ENCODE measurements at places on chromosomes 5 and 9.

DNA sequence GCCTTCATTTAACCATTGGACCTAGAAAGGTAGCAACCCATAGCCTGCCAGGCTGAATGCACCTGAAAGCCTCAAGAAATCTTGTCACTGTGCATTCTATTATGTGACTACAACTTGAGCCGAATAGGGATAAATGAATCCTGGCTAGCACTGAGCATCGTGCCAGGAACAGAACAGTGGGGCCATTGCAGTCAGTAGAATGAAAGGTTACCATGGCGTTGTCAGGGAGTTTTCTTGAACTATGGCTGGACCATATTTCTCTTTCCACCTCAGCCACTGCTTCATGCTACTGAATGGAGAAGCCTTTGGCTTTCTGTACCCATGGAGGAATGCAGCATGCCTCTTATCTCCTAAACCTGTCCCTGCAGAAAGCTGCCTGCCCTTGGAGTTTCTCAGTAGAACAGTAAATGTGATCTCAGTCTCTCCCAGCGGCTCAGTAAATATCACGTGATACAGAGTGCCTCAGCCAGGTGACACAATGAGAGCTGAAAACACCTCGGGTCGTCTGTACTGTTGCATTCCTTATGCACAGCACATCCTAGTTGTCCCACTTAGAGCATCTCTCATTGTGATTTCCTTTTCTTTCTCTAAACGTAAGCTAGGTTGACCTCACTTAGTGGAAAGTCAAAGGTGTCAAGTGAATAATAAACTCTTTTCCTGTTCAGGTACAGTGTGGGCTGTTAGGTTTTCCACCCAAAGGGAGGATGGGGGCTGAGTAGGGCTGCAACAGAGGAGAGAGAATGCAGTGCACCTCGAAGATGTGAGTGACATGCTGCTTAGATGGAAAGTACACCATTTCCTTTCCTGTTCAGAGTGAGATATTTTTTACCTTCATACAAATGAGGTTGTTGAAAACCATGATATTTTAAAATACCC lies 115.3 kb downstream of the MACIR start:
- no peak for DNase-seq

DNA sequence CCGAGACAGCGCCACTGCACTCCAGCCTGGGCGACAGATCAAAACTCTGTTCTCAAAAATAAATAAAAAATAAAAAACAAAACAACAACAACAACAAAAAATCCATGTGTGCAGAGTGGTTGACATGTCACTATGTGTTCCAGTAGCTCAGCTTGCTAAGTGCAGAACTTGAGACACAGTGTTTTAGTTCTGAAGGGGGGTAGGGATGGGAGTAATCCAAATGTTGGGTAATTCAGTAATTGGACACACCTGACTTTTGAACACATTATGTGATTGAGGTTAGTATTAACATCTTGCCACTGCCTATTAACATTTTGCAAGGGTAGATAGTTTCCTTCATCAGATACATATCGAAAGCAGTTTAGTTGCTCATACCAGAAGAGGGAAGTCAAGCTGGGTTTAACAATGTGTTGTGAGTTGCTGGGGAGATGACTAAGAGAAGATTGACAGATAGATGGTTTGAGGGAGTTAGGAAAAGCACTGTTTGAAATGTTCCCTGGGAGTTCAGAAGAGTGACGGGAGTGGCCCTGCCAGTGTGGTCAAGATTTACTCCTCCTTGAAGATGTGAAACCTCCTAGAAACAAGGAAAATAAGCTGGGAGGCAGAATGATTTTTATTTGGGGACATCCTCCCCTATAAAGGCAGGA lies 928 bp downstream of the HACD4 start:
- peak; percentile 14 for DNase-seq

DNA sequence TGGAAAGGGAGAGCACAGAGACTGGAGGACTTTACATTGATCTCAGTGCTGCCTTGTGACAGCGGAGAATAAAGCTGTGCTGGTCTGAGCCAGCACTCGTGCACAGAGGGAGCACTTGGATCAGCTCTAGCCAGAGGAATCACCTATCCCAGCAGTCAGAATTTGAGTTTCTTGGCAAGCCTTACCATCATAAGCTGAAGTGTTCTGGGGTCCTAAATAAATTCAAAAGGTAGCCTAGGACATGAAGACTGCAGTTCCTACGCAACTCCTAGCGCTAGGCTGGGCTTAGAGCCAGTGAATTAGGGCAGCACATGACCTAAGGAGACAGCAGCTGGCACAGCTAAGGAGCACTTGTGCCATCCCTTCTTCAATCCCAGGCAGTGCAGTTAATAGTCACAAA lies 119.5 kb downstream of the HMHB1 start:
- DNase-seq, result peak; percentile 30

DNA sequence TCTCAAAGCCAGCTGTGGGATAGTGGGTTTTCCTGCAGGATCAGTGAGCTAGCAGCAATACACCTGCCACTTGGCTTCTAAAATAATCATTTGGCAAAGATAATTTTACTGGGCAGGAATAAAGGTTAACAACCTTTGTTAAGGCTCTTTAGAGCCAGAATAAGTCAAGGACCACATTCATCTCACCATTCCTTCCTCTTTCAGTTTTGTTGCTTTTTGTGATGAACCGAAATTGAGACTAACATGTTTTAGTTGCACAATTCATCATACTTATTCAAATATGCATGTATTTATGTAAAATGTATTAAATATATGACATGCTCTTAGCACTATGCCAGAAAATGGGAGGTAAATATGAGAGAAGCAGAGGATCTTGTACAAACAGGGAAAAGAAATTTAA lies 824.4 kb upstream of the TYRP1 start:
- no peak for DNase-seq

- no peak for DNase-seq
These were observed 64.3 kb downstream of the ANGPTL2 start for GRCh38 chr9:127058011-127058644.

DNA sequence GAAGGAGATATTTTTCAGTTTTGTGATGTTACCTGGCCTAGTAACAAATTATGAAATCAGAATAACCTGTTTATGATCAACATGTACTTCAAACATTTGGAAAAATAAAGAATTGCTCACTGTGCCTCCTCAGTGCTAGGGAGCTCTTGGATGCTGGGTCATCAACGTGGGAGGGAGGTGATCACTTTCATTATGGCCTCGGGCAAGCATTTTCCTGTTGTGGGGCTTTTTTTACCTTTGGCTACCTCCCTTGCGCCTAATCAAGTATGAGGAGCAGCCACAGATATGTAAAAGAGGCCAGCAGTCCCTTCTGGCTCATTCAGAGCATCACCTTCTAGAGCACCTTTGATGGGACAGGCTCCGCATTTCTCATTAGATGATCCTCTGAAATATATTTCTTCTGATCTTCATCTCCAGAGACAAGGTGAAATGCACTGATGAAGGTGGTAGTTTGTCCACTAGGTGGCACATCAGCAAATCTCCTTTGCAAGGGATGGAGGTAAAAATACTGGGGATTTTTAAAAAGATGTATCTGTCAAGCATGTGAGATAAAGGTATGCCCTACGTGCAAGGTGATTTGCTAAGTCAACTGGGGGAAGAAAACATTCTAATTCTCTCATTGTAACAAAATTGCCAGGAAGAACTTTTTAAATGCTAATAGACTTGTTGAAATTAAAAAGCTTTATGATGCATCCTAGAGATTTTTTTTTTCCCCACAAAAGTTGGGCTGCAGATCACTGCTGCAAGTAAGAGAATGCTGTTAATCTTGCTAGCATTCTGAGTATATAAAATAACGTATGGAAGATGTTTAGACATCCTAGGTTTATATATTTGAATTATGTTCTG lies 218.2 kb downstream of the MAST4 start:
- DNase-seq, result peak; percentile 40

DNA sequence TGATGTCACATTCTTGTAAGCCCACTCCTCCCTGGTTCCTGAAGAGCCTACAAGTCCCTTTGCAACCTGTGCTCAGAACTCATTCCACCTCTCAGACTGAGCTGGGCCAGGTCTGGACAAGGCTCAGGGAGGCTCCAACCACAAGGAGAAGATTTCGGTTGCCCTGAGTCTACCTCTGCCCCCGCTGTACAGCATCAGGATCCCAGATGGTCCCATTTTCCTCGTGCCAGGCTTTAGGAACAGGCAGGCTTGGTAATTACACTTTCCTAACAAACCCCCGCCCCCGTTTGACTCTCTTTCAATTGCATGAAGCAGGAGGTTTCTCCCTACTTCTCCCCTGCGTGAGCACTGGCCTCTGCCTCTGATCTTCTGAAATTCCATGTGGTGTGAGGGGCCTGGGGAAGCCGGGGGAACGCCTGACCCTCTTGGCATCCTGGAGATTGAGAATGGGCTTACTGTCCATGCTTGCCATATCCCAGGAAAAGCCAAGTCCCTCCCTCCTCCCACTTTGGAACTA lies 86.9 kb upstream of the CTNNA1 start:
- no peak for DNase-seq

DNA sequence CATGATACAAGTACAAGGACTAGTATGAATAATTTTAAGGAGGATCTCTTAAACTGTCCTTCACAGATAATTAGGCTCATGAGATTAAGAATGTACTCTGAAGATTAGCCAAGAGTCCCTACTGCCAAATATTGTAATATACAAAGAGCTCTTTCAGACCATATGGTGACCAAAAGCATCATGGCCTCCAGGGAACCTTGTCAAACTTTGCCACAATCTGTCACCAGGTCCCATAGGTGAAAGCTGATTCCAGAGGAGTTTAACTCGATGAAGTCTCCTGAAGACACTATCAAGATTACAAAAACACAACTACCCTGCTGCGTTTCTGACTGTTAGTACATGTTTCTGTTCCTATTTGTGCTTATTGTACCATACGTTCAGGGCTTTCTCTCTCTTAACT lies 395.4 kb upstream of the ITGA1 start:
- DNase-seq, result no peak
